Fibroblast of skin of right quadriceps (primary cell): ENCODE measurements at places on chromosomes 6 and 20.

- no peak for DNase-seq
Measured at GRCh38 chr20:46545827-46546138, 4.7 kb downstream of the OCSTAMP start.

DNA sequence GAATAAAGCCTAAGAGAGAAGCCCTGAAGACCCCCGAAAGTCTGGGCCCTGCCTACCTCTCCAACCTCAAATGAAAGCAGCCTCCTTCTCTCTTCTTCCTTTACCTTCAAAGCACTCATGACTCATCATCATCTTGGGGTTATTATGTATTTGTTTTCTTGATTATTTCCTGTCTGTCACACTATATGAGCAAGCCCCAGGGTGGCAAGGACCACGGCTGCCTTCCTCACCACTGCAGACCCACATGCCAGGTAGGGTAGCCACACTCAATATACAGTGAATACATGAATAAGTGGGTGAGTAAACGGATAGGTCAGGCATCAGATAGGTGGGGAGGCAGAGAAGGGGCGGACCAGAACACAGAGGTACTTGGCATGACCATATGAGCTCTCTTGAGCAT is 8.8 kb downstream of the WFDC3 start:
- DNase-seq = no peak

DNA sequence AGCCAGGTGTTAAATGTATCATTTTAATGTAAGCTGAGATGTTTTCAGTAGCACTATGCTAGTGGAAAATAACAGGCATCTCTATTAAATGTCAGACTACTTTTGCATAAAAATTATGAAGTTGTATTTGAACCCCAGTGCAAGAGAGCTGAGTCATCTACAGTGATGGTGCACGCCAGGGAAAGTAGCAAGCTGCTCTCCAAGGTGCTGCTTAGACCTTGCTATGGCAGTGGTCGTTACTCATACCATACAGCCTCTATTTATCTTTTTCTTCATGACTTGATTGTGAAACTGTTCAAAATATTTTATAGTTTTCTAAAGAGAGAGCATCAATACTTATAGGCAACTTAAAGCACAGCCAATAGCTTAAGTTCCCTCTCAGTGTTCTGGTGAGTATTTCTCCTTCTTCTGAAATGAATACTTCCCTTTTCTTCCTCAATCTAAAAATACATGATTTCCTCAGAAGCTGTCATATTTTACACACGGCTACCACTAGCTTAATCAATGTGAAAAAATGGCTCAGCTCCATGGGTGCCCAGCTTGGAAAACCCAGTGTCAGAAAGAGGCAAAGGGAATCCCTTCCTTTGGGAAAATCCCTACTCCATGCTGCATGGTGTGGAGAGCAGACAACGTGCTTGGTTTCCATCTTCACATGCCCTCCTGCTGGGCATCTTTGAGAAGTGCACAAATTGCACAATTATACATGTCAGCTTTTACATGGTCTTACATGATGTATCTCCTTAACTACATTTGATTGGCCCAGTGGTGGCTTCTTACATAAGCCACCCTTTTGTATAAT is 105.6 kb downstream of the ELOVL4 start:
- no peak for DNase-seq

- DNase-seq = no peak
Measured at GRCh38 chr20:17466641-17467040, 64.5 kb downstream of the BFSP1 start.

DNA sequence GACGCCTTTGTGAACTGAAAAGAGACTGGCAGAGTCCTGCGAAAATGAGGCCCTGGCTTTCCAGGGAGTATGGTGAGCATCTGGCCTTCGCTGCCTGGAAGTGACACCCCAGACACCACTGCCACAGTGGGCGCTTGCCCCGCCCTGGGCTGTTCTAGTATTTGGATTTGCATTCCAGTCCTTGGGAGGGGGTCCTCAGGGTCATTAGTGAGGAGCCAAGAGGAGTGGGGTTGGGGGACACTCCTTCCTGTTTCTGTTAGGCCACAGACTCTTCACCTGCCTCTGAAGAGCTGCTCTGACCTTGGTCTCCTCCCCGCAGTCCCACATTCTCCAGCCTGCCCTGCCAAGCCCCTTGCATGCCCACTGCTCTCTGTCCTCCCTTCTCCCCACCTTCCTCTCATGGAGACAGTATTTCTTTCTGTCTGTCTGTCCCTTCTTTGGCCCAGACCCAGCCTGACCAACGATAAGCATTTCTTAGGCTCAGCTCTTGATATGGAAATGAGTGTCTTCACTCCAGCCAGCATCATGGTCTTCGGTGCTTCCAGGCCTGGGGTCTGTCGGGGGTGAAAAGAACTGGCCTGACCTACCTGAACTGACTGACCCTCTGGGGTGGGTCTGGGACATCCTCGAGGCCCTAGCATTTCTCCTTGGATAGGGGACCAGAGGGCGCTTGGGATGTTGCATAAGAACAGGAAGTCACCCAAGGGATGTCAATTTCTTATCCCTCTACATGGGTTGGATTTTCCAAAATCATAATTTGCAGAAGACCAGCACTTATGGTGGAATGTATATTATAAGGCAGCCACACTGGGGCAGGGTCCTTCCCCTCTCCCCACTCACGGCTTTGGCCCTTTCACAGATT is 19.4 kb downstream of the SLC9A8 start:
- DNase-seq = no peak

DNA sequence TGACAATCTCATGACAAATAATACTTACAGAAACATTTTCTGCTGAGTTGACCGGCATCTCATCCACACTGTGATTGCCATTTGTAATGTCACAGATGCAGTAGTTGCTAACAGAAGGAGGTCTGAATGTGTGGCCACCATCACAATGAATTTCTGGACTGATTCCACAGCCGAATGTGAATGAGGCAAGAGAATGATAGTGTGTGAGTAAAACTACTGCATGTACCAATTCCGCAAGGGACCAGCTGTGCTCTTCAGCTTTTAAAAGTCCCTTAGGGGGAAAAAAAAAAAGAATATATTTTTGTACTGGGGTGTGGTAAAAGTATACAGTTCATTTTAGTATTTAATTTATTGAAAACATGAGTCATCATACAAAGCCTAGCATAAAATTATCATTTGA is 96.2 kb downstream of the SESN1 start:
- no peak for DNase-seq

- no peak for DNase-seq
Measured at GRCh38 chr20:23880417-23880816, 869 bp upstream of the CST5 start.

- DNase-seq = peak; percentile 29
Measured at GRCh38 chr6:39166189-39166911, 51.4 kb upstream of the SAYSD1 start.

- no peak for DNase-seq
Measured at GRCh38 chr20:30506100-30506499, 751.4 kb upstream of the DEFB115 start.

GRCh38 chr6:130841128-130841728 is 14.0 kb downstream of the SMLR1 start:
- DNase-seq = no peak

GRCh38 chr20:35077872-35078271 is 14.7 kb downstream of the TRPC4AP start:
- no peak for DNase-seq

GRCh38 chr6:52900536-52900935 is 9.0 kb downstream of the GSTA3 start:
- no peak for DNase-seq

GRCh38 chr20:31374346-31374745 is 5.9 kb downstream of the DEFB118 start:
- no peak for DNase-seq

DNA sequence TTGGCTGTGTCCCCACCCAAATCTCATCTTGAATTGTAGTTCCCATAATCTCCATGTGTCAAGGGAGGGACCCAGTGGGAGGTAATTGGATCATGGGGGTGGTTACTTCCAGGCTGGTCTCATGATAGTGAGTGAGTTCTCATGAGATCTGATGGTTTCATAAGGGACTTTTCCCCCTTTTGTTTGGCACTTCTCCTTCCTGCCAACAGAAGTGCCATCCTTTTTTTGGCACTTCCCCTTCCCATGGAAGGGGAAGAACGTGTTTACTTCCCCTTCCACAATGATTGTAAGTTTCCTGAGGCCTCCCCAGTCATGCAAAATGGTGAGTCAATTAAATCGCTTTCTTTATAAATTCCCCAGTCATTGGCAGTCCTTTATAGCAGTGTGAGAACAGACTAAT is 18.0 kb upstream of the PI3 start:
- no peak for DNase-seq

- DNase-seq = no peak
Measured at GRCh38 chr20:53490620-53491019, 103.0 kb downstream of the ZNF217 start.

- no peak for DNase-seq
Measured at GRCh38 chr6:36691612-36692011, 6.0 kb upstream of the RAB44 start.
